Immature natural killer cell (primary cell): ENCODE measurements at places on chromosomes 3 and 15. TPM values are rescaled to one million over a fixed set of nuclear protein-coding genes. Genes with fewer than 3 reads are reported as not detected.

DNA sequence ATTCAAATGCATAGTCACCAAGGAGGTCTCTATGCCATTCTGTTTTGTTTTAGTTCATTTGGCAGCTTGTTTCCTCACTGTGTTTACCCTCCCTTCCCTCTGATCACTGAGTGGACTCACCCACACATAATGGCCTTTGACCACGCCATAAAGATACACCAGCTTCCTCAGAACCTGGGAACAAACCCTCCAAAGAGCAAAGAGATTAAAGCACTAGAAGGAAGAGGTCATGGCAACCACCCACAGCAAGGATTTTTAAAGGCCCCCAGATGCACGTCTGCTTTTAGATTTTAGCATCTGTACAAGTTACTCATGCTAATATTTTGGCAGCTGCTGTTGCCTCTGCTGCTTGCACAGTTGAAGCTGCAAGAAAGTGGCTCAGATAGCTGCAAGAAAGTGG, 47.9 kb upstream of the CADPS start:
- no peak overlapping the region for H3K4me3 ChIP-seq
- DNase-seq: no peak
- no peaks in the 10 kb centered on the region for H3K36me3 ChIP-seq

CMTM7 gene
- polyA plus RNA-seq: 28.2 TPM

- H3K4me3 ChIP-seq: no peak overlapping the region
- no peak overlapping the region for H3K27ac ChIP-seq
- H3K27me3 ChIP-seq: peaks cover 3% of the 10 kb centered on the region
- H3K36me3 ChIP-seq: no peaks in the 10 kb centered on the region
- DNase-seq: no peak
Measured at GRCh38 chr3:71505767-71506350, 77.7 kb downstream of the FOXP1 start.

DNA sequence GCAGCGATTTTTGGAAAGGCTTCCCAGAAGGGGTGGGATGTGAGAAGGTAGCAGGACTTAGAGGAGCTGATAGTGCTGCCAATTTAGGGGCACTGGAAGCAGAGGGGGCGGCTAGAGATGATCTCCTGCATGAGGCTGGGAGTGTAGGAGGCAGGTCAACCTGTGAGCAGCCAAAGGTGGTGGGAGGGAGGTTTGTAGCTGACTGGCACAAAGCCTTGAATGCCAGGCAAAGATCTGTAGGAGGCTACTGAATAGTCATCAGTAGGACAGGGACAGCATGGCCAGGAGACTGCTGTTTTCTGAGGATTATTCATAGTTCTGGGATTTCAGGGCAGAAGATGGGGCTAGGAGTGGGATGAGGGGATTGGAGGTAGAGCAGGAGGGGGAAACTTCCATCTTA, 2.2 kb downstream of the SCAMP5 start:
- no peak overlapping the region for H3K4me3 ChIP-seq
- no peaks in the 10 kb centered on the region for H3K36me3 ChIP-seq
- H3K27ac ChIP-seq: no peak overlapping the region
- peaks cover 15% of the 10 kb centered on the region for H3K4me1 ChIP-seq
- no peak for DNase-seq

TM4SF18 gene
- polyA plus RNA-seq: not detected

DNA sequence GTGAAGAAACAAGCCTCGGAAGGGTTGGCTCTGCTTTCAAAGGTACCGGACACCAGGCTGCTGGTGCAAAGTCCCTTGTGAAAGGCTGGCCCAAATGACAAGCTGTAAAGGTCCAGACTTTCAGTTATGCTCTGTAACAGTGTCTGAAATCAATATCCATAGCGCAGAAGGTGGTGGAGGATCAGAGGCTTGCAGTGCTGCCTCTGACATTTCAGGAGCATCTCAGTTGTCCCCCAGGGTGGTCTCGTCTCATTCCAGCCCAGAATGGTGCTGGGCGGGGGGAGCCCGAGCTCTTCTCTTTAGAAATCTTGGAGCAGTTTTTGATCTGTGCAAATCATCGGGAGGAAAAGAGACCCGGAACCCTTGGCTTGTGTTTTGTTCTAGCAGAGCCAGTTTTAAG, 402.3 kb upstream of the RGMA start:
- DNase-seq: no peak
- H3K4me3 ChIP-seq: no peak overlapping the region
- no peaks in the 10 kb centered on the region for H3K4me1 ChIP-seq
- H3K36me3 ChIP-seq: no peaks in the 10 kb centered on the region

DNA sequence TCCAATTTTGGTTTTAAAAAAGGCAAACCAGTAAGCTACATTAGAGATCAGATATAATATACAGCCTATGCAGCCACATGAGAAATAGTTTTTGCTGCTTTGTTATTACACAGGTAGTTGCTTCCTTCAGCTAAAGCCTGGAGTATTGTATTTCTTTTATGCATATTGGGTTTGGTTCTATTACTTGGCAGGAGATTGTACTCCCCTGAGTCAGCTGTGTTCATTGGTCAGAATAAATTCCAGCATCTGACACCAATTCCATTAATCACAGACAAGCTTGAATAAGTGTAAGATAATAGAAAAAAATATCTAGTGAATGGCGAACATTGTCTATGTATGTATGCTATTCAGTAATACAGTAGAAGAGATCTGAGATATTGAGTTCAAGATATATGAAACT, 26.1 kb upstream of the ZCWPW2 start:
- no peak overlapping the region for H3K4me3 ChIP-seq
- peak overlapping the region; percentile 9 for H3K27ac ChIP-seq
- H3K36me3 ChIP-seq: peaks cover 33% of the 10 kb centered on the region
- no peak for DNase-seq
- no peaks in the 10 kb centered on the region for H3K27me3 ChIP-seq

DNA sequence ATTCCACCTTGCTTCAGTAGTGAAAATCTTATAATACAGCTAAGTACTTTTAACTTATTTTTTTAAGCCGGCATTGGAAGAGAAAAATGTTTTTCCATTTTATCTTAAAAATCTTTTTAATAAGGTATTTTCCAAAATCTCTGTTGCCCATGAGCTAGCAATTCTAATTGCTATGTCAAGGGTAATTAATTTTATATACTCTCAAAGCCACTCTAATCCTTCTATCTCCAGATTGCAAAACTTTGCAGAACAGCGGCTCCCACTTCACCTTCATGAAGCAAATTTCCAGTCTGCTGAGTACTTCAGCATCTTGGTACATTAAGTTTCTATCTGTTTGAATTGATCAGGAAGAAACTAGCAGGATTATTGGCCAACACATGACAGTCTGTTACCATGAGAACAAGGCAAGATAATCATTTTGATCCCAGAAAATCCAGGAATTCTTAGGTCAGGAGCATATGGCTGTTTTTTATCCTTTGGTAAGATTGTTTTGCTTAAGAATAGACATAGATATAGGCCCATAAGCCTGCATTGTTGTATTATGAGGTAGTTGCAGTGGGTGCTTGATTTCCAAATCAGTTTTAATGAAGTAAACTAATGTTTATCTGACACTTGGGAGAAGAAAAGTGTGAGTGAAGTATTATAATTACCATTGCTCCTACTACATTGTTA, 6.0 kb downstream of the TIPARP start:
- peaks cover 92% of the 10 kb centered on the region for H3K4me1 ChIP-seq
- peak overlapping the region; percentile 79 for H3K4me3 ChIP-seq
- peaks cover 25% of the 10 kb centered on the region for H3K36me3 ChIP-seq
- peak overlapping the region; percentile 36 for H3K27ac ChIP-seq

- no peak for DNase-seq
- peaks cover 46% of the 10 kb centered on the region for H3K4me1 ChIP-seq
- no peaks in the 10 kb centered on the region for H3K36me3 ChIP-seq
- no peak overlapping the region for H3K4me3 ChIP-seq
- H3K27me3 ChIP-seq: no peaks in the 10 kb centered on the region
Measured at GRCh38 chr3:107627962-107628542, 105.3 kb downstream of the BBX start.

DNA sequence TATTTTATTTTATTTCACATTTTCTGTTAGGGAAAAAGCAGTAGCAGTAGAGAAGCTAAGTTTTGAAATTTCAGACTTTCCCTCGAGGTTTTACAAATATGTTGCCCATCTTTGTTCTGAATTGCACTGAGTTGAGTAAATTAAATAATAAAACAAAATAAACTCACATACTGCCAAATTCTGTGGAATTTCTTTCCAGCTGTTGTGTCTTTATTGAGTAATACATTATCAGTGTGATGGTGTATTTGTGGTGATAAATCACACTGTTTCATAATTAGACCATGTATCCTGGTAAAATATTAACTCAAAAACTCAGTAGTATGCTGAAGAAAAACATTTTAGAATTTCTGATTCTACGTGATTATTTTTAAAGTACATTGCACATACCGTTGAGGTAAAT, 592.1 kb downstream of the SI start:
- H3K27ac ChIP-seq: no peak overlapping the region
- DNase-seq: no peak
- no peaks in the 10 kb centered on the region for H3K27me3 ChIP-seq
- H3K4me3 ChIP-seq: no peak overlapping the region

DNA sequence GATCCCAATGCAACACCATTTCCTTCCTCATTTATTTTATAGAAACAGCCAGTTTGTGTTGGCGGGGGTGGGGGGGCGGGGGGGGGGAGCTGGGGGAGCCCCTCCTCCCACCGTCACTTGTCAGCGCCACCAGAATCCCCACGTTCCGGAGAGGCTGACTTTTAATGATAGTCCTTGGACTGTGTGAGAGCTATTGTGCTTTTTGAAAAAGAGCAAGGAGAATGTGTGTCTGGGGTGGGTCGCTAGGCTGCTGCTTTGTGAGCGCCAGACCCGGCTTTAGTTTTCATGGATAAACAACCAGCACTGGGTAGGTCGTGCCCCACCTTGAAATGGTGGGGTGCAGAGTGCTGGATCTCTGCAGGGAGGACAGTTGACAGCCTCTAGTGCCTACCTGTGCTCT, 135.0 kb upstream of the ONECUT1 start:
- no peak overlapping the region for H3K4me3 ChIP-seq
- H3K27me3 ChIP-seq: no peaks in the 10 kb centered on the region
- H3K4me1 ChIP-seq: no peaks in the 10 kb centered on the region
- H3K36me3 ChIP-seq: no peaks in the 10 kb centered on the region

- H3K4me1 ChIP-seq: no peaks in the 10 kb centered on the region
- H3K27me3 ChIP-seq: peaks cover 2% of the 10 kb centered on the region
- DNase-seq: no peak
Measured at GRCh38 chr3:189771842-189772450, 140.8 kb downstream of the TP63 start.

DNA sequence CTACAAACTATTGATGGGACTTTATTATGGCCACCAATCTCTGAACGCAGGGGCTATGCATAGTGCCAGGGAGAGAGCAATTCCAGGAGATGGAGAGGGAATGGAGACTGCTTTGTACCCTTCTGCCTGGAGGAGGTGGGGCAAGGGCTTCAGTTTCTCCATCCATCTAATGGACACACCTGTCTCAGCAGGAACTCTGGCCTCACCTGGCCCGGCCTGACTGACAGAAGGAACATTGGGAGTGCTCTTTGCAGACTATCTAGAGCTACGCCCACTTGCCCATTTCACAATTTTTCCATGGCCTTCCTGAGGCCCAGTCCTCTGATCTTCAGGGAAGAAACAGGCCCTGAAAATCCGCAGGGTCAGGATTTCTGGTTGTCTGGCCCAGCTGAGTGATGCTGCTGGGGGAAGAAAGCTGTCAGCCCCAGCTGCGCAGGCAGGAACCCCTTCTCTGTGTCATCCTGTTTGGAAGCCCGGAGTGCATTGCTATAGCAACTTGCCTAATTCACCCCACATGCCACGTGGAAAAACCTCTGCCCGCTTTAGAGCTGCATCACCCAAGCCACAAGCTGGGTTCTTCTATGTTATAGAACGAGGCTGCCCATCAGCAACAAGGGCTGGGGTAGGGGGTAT, 6.4 kb downstream of the ITGA11 start:
- no peaks in the 10 kb centered on the region for H3K4me1 ChIP-seq
- DNase-seq: no peak
- no peaks in the 10 kb centered on the region for H3K36me3 ChIP-seq

- peaks cover 17% of the 10 kb centered on the region for H3K4me1 ChIP-seq
- H3K27me3 ChIP-seq: peaks cover 5% of the 10 kb centered on the region
- no peaks in the 10 kb centered on the region for H3K36me3 ChIP-seq
- peak overlapping the region; percentile 32 for H3K4me3 ChIP-seq
Measured at GRCh38 chr3:72099326-72100079, 314.6 kb upstream of the PROK2 start.

DNA sequence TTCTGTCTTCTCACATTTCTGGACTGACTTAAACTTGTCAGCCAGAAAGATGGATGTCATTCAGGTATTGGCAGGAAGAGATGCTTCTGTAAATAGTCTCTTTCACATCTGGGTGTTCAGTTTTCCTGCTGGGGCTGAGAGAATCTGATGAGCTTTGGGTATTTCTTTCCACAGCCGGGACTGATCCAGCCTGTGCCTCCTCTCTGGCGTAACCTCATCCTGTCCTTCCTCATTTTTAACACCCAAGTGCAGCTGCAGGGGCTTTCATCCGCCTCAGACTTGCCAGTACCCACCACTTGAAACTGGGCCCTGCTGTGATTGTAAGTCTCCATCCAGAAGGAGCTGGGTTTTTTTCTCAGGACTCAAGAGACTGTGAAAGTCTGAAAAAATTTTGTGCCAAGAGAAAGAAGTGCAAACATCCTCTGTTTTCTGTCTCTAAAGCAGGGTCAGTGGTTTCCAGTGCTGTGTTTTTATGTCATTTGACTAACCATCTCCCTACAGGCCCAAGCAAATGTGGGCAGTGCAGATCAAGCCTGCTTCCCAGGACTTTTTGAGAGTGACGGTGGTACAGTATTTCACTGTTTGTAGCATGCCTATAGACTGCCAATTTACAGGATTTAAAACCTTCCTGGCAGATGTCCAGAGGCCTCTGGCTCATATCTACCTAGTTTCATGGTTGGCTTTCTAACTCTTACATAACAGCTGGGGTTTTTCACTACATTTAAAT, 342.7 kb downstream of the PTPRG start:
- no peaks in the 10 kb centered on the region for H3K4me1 ChIP-seq
- no peaks in the 10 kb centered on the region for H3K27me3 ChIP-seq
- H3K4me3 ChIP-seq: no peak overlapping the region
- no peak for DNase-seq
- H3K27ac ChIP-seq: no peak overlapping the region
- no peaks in the 10 kb centered on the region for H3K36me3 ChIP-seq

- no peak for DNase-seq
- H3K4me1 ChIP-seq: peaks cover 51% of the 10 kb centered on the region
- H3K27me3 ChIP-seq: peaks cover 4% of the 10 kb centered on the region
- peak overlapping the region; percentile 76 for H3K27ac ChIP-seq
- peak overlapping the region; percentile 99 for H3K4me3 ChIP-seq
- H3K36me3 ChIP-seq: no peaks in the 10 kb centered on the region
Measured at GRCh38 chr15:72231833-72232478, 966 bp upstream of the PKM start.
